ENCODE measurements at places on chromosomes 3 and 15.

DNA sequence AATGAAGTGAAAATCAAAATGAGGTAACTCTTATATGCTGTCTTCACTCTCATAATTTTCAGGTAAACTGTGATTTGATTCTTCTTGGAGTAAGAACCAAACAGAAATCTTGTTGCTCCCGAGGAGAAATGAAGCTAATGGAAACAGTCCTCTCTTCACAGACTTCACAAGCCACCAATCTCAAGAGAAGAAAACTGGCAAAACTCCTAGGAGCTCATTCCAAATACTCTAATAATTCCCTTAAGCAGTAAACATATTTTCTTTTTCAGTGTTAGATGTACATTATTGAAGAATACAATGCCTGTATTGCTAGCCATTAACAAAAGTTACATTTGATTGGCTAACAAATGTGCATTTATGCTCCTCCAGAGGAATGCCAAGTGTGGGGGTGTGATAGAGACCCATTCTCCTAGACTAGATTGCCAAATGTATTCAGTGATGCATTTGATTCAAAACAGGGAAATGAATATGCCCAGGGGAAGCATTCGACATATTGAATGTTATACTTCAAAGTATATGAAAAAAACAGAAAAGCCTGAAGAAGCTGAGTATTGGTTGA is 11.8 kb upstream of the RIOX2 start:
- no peak for DNase-seq

GRCh38 chr3:129119365-129120100 is 2.1 kb downstream of the RAB43 start:
- DNase-seq, result no peak

DNA sequence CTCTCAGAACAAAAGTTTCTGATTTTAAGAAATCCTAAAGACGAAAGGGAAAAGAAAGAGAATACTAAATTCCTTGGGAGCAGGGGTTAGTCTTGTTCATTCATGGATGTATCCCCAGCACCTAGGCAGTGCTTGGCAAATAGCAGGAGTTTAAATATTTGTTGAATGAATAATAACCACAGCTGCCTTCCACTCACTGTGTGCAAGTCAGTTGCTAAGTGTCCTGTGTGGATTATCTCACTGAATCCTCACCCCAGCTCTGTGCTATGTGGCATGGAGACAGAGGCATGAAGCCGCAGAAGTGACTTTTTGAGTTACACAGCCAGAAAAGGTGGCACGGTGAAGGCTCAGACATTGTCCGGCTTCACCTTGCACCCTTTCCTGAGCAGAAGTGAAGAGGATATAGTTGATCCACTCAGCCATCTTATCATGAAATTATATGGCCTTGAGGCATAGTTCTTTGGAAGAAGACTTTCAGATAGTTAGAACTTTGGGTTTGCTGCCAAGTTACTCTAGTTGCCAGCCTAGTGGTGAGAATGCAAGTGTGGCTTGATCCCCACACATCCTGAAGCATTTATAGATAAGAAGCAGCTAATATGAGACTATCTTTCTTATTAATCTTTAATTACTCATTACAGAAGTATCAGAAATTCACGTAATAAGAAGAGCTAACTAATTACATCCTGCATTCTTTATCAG is 355.5 kb downstream of the LRTM1 start:
- DNase-seq, result no peak

GRCh38 chr15:46502667-46503066 is 867.8 kb downstream of the SQOR start:
- DNase-seq, result no peak

DNA sequence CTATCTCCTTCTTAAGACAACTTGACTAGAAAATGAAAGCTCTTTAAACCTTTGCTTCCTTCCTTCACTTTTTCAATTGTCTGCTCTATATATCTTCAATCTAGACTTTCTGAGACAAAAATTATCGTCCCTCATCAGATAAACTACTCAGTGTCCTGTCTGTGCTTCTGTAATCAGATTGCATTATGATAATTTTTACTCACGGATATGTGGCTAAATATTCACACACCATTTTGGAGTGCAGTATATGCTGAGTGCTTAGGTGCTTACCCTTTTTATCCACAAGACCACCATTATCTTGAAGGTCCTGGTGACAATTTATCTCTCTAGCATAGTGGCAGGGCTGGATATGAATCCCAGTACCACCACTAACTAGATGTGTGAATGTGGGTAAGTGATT is 1012.3 kb downstream of the TUSC7 start:
- DNase-seq, result no peak

- DNase-seq, result no peak
Measured at GRCh38 chr3:159800434-159801155, 188.0 kb upstream of the IL12A start.

DNA sequence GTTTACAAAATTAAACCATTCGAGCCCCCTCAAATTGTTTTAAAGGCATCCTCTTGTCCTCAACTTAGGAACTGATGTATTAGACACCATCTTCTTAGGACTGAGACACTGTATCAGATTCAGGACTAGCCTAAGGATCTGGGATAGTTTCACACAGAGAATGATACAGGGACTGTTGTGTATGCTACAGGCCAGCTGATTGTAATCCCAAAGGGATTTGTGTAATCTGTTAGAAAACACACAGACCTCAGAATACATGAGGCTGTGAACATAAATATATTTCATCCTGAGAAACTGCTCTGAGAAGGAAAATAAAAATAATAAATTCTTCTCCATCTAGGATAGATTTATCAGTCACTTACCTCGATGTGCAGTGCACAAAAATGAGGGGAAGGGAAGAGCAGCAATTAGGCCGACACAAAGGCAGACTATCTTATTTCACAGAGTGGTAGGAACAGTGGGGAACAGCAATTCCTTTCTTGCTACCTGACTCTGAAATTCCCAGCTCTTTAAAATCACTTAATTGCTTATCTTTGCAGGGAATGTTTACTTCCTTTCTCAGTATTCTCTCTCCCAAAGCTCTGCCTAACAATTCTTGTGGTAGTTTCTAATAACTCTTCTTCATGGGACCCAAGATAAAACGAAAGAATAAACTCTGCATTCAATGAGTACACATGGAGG is 322.5 kb downstream of the MAGI1 start:
- no peak for DNase-seq

- no peak for DNase-seq
Measured at GRCh38 chr15:41933771-41934170, 38.6 kb downstream of the EHD4 start.

- no peak for DNase-seq
Measured at GRCh38 chr3:46811615-46812236, 51.5 kb downstream of the MYL3 start.

DNA sequence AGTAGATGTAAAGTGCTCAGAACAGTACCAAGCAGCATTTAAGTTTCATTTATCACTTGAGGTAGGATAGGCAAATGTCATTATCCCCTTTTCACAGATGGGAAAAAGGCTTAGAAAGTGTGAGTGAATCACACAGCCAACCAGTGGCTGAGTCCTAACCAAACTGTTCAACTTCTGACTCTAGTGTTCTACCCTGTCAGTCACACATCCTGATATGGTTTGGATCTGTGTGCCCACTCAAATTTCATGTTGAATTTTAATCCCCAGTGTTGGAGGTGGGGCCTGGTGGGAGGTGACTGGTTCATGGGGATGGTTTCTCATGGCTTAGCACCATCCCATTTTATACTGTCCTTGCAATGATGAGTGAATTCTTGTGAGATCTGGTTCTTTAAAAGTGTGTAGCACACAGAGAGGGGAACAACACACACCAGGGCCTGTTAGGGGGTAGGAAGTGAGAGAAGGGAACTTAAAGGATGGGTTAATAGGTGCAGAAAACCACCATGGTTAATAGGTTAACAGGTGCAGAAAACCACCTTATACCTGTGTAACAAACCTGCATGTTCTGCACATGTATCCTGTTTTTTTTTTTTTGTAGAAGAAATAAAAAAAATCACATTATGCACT is 304.7 kb downstream of the SUCLG2 start:
- no peak for DNase-seq

- no peak for DNase-seq
Measured at GRCh38 chr15:36673987-36674386, 94.6 kb downstream of the CDIN1 start.

GRCh38 chr3:136251511-136251910 is 1.4 kb downstream of the PCCB start:
- DNase-seq, result no peak

- no peak for DNase-seq
Measured at GRCh38 chr15:29323557-29323956, 53.9 kb upstream of the NSMCE3 start.

GRCh38 chr3:156892701-156893100 is 66.5 kb downstream of the LEKR1 start:
- DNase-seq, result no peak

- DNase-seq, result no peak
Measured at GRCh38 chr15:95327183-95327525, 1003.3 kb upstream of the NR2F2 start.

GRCh38 chr15:88954431-88955277 is 41.5 kb upstream of the MFGE8 start:
- no peak for DNase-seq

DNA sequence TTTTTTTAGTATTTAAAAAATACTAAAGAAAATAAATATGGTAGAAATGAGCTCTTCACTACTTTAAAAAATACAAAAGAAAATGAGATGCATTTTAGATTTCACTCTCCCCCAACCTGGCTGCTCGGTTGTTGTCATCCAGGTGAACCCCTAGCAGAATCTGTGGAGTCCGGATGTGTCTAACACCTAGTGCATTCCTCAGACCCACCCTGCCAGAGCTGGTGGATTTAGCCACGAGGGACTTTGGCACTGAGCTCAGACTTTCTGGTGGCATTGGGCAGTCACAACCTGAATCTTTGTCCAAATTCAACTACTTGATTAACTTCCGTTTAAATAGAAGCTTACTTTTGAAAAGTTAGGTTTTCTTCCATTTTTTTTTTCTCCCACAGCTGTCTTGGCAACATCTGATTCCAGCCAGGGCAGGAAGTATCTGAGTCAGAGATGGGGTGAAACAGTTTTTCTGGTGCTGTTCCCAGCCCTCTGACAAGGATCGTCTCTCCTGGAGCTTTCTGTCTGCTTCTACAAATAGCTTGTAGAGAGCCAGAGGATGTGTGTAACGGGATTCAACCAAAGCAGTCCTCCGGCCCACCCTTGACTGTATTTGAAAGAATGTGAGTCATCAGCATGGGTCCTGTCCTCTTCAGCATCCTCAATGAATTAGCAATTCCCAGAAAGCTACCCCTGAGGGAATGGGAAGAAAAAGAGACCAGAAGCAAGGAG is 301.8 kb upstream of the MCTP2 start:
- no peak for DNase-seq

DNA sequence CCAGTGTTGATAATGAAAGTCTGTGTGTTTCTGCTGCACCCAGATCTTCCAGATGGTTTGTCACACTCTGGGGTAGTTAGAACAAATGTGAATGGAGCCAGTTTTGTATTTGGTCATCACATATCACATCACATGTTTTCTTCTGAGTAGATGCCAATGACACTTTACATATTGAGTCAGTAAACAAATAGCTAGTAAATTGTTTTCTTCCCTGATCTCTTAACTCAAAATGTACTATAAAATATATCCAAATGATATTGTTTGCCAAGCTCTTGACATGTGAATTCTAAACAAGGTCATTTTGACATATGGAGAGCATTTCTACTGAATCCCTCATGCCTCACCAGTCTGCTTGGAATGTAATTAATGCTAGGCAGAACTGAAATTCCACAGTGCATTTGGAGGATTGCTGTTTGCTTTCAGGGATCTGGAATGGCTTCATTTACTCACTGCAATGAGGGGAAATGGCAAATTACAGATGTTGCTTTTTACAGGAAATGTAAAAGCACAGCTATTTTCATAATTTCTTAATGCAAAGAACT is 45.0 kb downstream of the PDHB start:
- no peak for DNase-seq

GRCh38 chr3:170910542-170910941 is 2.1 kb upstream of the EIF5A2 start:
- no peak for DNase-seq
